ENCODE measurements at places on chromosomes 6 and 20.

- no peak for DNase-seq
These were observed 20.7 kb downstream of the FAM50B start for GRCh38 chr6:3869632-3870527.

DNA sequence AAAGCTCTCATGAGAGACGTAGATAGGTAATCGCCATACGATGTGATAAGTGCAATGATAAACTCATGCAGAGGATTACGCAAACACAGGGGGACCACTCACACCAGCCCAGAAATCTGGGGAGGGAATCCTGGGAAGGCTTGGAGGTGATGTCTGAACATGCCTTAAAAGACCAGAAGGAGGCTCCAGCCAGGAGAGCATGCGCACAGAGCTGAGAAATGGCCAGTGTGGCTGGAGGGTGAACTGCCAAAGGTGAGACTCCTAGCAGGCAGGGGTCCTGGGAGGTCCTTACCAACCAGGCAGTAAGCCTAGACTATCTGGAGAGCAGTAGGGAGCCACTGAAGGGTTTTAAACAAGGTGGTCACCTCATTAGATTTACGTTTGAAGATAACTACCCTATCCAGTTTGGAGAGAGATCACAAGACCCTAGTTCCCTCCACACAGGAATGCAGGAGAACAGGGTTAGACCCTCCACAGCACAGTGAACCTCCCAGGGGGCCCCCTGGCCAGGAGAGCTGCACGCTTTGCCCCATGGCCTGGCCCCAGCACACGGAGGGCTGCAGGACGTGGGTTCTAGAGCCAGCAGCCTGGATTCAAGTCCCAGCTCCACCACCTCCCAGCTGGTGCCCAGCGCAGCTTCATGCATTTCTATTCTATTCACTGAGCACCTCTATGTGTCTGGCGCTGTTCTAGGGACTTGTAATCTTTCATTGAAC is 13.1 kb downstream of the MDFI start:
- no peak for DNase-seq

DNA sequence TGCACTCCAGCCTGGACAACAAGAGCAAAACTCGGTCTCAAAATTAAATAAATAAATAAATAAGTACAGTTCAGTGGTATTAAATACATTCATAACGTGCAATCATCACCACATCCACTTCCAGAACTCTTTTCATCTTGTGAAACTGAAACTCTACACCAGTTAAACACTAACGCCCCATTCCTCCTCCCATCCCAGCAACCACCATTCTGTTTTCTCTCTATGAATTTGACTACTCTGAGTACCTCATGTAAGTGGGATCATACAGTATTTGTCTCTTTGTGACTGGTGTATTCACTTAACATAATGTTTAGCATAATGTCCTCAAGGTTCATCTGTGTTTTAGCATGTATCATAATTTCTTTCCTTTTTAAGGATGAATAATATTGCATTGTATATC is 29.1 kb upstream of the SCML4 start:
- no peak for DNase-seq

DNA sequence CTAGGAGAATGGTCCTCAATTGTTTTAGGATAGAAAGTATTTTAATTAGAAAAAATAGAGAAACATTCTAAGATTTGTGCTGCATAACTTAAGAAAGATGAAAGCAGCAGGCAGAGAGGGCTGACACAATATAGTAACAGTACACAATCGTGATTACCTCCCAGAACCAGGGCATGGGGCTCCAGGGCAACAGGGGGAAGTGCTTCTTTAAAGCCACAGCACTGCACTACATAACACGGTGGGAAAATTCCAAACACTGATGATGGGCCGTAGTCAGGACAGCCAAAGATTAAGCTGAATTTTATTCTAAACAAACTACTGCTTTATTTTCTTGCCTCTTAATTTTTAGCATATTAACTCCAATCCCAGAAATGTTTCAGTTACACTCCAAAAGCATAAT is 14.4 kb downstream of the EXOC2 start:
- no peak for DNase-seq

DNA sequence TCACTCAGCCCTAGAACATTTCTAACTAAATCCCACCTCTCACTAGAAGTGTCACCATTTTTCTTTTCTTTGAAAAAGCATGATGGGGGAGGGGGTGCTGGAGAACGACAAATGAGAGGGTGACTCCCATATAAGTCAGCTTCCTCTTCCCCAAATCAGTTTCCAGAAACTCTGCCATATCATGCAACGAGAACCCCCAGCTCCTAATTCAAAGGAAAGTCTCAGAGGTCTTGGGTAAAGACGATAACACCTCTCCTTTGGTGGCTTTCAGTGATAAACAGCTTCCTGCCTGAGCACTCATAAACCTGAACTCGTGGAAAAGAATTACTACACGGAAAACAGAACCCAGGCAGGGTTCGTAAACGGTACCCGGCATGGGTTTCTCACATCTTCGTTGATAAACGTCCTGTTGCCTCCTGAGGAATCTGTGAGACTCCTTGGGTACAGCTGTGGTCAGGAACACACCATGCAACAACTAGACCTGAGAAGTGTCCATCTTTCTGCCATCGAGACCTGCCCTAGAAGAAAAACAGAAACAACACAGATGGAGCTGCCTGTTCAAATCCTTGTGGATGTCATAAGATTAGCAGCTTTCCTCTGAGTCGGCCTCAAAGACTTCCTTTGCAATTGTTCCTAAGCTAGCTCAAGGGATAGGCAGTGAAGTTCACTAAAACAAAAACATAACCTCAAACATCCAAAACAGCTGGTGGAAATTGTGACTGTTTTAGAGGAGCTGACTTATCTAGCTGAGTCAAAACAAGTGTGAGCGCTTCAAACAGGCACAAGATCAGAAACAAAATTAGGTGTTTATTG is 185.8 kb upstream of the PRDM1 start:
- DNase-seq = no peak

DNA sequence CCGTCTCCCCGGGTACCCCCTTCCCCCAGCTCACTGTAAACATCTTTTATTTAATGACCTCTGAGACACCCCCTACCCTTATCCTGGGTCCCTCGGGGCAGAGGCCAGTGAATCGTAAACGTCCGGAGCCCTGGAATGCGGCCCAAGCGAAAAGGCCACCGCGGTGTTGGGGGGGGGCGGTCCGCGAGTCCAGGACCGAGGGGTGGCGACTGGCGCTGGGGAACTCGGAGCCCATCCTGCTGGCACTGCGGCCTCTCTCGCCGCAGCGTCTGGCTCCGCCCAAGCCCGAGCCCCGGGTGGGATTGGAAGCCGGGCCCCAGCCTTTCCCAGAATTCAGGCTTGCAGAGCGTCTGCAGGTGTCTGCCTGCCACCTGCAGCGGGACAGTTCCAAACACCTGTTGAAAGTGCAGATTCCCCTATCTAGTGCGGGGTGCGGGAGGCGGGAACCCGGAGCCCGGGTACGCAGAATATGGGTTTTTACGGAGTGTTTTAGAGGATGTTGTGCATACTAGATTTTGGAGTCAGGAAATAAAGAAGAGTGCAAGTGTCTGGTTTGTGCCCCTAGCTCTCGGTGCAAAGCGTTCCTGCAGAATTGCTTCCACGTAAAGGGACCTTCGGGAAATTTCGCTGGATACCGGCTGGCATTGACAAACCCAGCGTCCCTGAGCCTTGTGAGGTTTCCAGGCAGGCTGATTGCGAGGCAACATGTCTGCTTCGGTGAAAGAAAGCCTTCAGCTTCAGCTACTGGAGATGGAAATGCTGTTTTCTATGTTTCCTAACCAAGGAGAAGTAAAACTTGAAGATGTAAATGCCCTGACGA is 800 bp downstream of the RWDD2A start:
- DNase-seq = peak; percentile 72

DNA sequence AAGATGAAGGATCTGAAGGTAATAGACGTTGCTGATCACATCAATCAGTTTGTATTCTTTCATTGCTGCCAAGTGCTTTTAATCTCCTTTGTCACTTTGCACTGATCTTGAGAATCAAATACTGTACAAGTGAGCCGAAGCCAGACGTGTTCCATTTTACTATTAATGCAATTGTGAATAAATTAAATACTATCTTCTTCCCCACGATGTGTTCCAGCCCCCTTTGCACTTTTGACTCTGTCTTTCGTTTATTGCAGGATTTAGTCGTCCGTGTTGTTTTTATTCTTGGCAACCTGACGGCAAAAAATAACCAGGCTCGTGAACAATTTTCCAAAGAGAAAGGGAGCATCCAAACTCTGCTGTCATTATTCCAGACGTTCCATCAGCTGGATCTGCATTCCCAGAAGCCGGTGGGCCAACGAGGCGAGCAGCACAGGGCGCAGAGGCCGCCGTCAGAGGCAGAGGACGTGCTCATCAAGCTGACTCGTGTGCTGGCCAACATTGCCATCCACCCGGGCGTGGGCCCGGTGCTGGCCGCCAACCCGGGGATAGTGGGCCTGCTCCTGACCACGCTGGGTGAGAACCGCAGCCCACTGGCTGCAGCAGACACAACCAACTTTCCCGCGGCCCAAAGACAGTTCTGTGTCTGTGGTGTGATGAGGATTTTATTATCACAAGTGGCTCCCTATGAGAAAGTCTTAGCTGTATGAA is 104.7 kb downstream of the ARMC2 start:
- DNase-seq = no peak

- DNase-seq = no peak
These were observed 147.9 kb upstream of the PDE7B start for GRCh38 chr6:135703621-135704020.

- DNase-seq = no peak
These were observed 94.4 kb upstream of the ADGRF4 start for GRCh38 chr6:47603995-47604394.

DNA sequence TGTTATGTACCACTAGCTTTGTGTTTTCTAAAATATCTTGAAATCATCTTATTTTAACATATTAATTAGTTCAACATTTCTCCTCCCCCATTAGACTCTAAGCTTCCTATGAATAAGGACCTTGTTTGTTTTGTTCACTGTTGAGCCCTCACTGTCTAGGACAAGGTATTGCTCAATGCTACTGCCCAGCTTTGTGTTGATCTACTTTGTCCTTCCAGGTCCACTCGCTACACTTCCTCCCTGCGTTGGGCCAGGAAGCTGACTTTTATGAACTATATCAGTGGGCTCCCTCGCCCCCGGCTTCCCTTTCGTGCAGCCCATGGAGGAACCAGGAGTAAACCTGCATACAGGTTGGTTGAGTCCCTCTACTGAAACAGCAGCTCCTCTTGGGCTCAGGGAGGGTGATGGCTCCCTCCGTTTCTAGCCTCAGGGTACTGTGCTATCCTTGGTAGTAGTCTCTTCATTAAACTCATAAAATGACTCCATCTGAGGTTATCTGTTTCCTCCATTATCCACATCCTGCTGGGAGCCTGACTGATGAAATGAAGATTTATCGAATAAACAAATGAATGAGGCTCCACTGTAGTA is 272.5 kb downstream of the CLIC5 start:
- no peak for DNase-seq

DNA sequence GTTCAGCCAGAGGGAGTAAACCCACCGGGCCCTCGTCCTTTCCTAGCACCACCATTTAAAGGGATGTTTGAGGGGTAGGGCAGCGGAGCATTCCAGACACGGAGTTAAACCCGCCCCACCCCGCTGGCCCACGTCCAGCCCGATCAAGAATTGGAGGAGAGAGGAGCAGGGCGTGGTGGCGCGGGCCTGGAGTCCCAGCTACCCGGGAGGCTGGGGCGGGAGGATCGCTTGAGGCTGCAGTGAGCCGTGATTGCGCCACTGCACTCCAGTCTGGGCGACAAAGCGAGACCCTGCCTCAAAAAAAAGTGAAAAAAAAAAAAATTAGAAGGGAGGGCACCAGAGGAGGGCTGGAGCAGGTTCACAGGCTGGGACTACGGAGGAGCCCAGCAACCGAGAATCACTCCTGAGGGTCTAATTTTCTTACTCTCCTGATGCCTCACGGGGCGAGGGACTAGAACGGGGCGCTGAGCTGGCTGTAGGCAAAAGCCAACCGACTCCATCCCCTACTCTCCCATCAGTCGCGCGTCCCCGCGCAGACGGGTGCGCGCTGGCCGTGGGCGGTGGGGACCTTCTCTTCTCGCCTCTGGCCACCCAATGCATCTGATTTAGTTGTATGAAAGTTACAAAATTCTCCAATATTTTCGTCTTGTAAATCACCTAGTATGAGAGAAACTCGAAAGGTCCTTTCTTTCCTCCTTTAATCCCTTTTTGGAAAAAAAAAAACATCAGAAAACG is 6.1 kb upstream of the HSPA1B start:
- DNase-seq = no peak

GRCh38 chr6:46733341-46733801 is 1.8 kb downstream of the PLA2G7 start:
- no peak for DNase-seq

DNA sequence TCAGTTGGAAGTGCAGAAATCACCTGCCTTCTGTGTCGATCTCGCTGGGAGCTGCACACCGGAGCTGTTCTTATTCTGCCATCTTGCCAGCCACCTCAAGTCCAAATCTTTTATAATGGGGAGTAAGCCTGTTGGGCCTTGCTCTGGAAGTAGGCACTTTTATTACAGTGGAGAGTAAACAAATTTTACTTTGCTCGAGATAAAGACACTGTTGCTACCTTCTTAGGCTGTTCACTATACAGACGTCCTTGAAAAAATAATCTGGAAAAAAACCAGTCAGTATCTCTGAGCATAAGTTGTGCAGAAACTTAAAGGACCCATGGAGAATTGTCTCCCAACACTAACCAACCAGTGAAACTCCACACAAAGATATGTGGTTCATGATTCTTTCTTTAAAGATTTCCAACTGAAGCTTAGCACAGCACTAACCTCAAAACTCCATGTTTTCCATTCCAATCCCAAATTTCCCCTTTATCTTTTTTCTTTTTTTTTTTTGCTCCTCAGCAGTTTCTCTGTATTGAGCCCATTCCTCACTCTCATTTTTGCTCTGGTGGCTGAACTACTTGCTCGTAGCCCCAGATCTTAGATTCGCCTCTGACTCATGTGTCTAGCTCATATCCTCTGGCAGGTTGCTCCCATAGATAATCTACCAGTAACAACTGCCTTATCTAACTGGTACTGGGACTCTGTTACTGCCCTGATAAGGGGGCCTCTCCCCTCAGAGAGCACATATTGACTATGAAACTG is 34.3 kb upstream of the COL9A1 start:
- DNase-seq = no peak

GRCh38 chr20:47708140-47708807 is 77.0 kb downstream of the SULF2 start:
- no peak for DNase-seq

GRCh38 chr6:46645265-46645664 is 7.4 kb downstream of the CYP39A1 start:
- DNase-seq = no peak

DNA sequence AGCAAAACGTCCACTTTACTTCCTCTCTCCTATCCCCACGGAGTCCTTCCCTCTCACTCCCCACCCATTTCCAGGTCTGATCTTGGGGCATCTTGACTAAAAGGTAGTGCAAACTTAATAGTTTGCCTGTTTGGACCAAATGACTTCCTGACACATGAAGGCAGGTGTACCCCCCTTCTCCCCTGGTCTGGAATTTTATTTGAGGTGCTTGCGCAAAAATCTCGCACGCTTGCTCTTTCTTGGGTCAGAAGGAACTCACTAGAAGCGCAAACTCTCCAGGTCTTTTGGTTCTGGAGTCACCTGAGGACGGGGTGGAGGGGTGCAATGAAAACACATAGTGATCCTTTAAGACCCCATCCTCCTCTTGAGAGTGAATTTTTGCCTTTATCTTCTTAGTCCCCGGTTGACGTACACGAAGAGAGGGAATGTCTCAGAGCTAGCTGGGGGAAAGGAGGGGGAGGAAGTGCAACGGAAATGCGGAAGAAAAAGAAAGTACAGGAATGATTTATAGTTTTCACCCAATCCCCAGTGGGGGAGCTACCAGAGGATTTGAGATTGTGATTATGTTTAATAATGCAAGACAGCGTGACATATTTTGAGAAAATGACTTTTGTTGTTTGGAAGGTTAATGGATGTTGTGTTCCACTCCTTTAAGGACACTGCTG is 4.9 kb downstream of the ADGRB3 start:
- no peak for DNase-seq

- DNase-seq = no peak
These were observed 268.5 kb downstream of the TAF4 start for GRCh38 chr20:61797200-61797599.

All from NCI-H345 (cell line).